Progenitor cell of endocrine pancreas (in vitro differentiated cells): ENCODE measurements at places on chromosomes 5 and 9. TPM values are rescaled to one million over a fixed set of nuclear protein-coding genes. Genes with fewer than 3 reads are reported as not detected.

DNA sequence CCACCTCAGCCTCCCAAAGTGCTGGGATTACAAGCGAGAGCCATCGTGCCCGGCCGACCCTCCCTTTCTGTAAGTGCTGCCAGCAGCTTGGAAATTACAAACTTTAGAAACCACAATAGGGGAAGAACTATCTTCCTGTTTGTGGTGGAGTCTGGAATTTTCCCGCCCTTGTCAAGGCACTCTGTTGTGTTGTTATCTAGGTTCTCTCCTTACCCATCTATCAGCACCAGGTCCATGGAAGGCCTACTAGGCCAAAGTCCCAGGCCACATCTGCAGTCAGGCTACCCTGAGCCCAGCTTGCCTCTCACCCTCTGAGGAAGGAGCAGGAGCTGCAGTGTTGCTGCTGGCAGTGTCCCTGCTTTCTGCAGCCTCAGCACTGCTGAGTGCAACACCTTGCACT lies 214.9 kb downstream of the MCTP1 start:
- no peaks in the 10 kb centered on the region for H3K4me1 ChIP-seq
- H3K4me3 ChIP-seq, result no peak overlapping the region

DNA sequence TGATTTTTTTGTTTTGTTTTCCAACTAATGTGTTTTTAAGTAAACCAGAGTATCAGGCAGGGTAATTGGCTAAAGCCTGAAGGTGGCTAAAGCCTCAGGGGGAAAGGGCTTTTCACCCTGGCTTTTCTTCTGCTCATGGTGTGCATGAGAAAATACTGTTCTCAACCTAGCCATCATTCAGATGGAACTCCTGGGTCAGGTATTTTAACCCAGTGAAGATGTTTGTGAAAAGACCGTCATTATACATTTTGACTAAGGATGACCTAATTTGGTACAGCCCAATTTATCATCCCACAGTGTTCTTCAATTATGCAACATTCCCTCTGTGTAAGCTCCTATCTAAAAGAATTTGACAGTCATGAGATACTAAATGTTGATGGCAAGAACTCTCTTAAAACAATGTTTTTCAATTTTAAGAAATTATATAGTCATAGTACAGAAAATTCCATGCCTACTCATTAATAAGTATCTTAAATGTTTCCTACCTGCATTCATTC lies 209.5 kb upstream of the TARS1 start:
- no peak overlapping the region for H3K4me3 ChIP-seq
- H3K4me1 ChIP-seq, result peaks cover 32% of the 10 kb centered on the region
- peaks cover 2% of the 10 kb centered on the region for H3K27me3 ChIP-seq
- H3K27ac ChIP-seq, result peak overlapping the region; percentile 92
- no peak for DNase-seq
- H3K36me3 ChIP-seq, result peaks cover 3% of the 10 kb centered on the region

- no peak for DNase-seq
- H3K4me3 ChIP-seq, result no peak overlapping the region
- H3K27ac ChIP-seq, result no peak overlapping the region
- peaks cover 73% of the 10 kb centered on the region for H3K27me3 ChIP-seq
Measured at GRCh38 chr5:135027266-135027696, 6.7 kb downstream of the PITX1 start.

- peaks cover 32% of the 10 kb centered on the region for H3K27me3 ChIP-seq
- no peak overlapping the region for H3K27ac ChIP-seq
Measured at GRCh38 chr5:135141303-135142268, 107.6 kb upstream of the PITX1 start.

- no peak for DNase-seq
- no peak overlapping the region for H3K27ac ChIP-seq
- no peaks in the 10 kb centered on the region for H3K36me3 ChIP-seq
Measured at GRCh38 chr5:61018062-61018461, 73.1 kb downstream of the NDUFAF2 start.

GRCh38 chr5:157020511-157021222 lies 38.2 kb downstream of the HAVCR1 start:
- H3K27ac ChIP-seq, result no peak overlapping the region
- no peak for DNase-seq
- H3K36me3 ChIP-seq, result peaks cover 2% of the 10 kb centered on the region
- H3K27me3 ChIP-seq, result no peaks in the 10 kb centered on the region

The TCOF1 gene
- 58.9 and 66.7 TPM in 2 replicates for total RNA-seq

GRCh38 chr5:73295447-73295846 lies 122.5 kb downstream of the TMEM174 start:
- H3K27ac ChIP-seq, result no peak overlapping the region
- H3K27me3 ChIP-seq, result peaks cover 84% of the 10 kb centered on the region
- no peaks in the 10 kb centered on the region for H3K36me3 ChIP-seq

DNA sequence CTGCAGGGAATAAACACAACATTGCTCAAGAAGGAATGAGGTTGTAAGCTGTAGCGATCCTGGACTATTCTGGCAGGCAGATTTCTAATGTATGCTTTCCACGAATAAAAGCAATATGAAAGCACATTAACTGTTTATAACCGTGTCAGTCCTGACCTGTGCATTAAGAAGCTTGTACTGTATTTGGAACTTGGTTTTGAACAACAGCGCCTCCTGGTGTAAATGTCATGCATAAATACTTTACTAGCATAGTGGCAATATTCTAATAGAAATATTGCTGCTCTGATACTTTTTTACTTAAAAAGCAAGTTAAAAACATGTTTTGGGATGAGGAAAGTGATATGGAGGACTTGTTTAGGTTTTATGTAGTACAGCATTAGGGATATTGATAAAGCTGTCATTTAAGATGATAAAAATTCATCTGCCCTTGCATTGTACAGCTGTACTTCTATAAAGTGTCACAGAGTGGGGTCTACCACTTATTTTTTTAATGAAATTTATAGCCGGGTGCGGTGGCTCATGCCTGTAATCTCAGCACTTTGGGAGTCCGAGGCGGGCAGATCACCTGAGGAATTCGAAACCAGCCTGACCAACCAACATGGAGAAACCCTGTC lies 70.7 kb upstream of the GNE start:
- no peaks in the 10 kb centered on the region for H3K27me3 ChIP-seq
- H3K4me3 ChIP-seq, result no peak overlapping the region
- peaks cover 13% of the 10 kb centered on the region for H3K4me1 ChIP-seq

DNA sequence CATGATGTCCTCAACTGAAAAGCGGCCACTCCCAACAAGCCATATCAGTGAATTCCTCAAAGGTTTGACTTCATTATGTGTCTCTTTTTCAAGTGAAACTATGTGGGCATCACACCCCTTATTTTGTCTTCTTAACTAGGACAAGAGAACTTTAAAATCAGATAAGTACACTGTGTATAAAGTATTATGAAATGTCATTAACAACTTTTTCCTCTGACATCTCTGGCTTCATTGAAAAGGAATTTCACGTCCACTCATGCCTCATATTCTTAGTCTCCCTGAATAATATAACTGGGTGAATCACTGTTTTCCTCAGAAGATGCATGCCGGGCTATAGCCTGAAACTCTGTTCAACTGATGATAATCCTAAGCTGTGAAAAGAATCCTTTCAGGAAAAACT lies 415.8 kb downstream of the ACTL7B start:
- no peaks in the 10 kb centered on the region for H3K36me3 ChIP-seq
- H3K27ac ChIP-seq, result no peak overlapping the region
- DNase-seq, result no peak
- peaks cover 42% of the 10 kb centered on the region for H3K27me3 ChIP-seq
- H3K4me3 ChIP-seq, result no peak overlapping the region
- H3K4me1 ChIP-seq, result peaks cover 18% of the 10 kb centered on the region

DNA sequence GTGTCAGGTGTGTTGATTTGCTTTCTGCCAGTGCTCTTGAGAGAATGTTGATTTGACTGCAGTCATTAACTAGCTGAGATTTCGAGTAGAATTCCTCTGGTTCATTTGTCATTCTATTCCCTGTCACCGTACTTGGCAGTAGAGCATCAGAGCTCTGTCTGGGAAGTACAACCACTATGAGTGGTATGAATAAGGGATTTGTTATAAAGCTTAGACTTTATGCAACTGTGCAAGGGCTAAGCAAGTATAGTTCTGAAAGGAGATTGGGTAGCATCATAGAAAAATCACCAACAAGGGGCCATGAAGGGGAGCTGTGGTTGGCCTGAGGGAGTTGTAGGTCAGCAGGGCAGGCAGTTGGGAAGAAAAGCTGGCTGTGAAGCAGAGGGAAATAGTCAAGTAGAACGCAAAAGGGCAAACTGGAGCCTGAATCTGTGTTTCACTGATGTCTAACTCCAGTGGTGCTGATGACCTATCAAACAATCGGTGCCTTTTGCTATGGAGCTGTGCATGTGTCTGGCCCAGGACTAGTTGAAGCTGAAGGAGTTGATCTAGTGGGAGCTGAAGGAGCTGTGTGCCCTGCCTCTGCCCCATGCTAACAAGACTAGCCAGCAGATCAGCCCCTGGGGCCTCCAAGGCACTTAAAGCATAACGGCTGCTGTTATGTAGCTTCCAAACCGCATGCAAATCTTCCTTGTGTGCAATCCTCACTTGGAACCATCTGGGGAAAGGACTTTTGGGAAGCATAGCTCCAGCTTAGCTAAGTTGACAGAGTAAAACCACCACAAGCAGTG lies 110.0 kb downstream of the SLC28A3 start:
- H3K27me3 ChIP-seq, result no peaks in the 10 kb centered on the region
- DNase-seq, result no peak
- no peak overlapping the region for H3K4me3 ChIP-seq

DNA sequence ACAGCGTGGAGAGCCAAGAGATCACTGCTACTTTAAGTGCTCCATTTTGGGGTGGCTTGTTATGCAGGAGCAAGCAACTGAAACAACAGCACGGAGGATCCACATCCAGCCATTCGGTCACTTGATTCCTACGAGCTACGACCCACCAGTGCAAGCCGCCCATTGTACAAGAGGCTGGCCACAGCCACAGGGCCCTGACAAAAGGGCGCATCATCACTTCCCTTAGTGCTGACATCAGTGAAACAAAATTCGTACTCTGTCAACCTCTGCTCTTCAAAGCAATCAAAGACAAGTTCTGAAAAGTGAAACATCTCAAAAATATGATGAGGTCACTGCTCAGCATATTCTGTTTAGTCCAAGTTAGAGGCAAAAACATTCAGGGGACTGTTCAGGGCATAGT lies 168.4 kb downstream of the GADD45G start:
- H3K4me1 ChIP-seq, result no peaks in the 10 kb centered on the region
- H3K4me3 ChIP-seq, result no peak overlapping the region
- no peak for DNase-seq

- H3K27me3 ChIP-seq, result no peaks in the 10 kb centered on the region
- H3K4me3 ChIP-seq, result no peak overlapping the region
- H3K4me1 ChIP-seq, result peaks cover 3% of the 10 kb centered on the region
- H3K27ac ChIP-seq, result no peak overlapping the region
- DNase-seq, result no peak
Measured at GRCh38 chr9:136229096-136230065, 16.2 kb downstream of the QSOX2 start.

GRCh38 chr9:26462213-26462612 lies 430.4 kb downstream of the CAAP1 start:
- no peak overlapping the region for H3K4me3 ChIP-seq
- H3K27me3 ChIP-seq, result no peaks in the 10 kb centered on the region
- no peaks in the 10 kb centered on the region for H3K4me1 ChIP-seq
- H3K36me3 ChIP-seq, result no peaks in the 10 kb centered on the region
- DNase-seq, result no peak
